Left renal cortex interstitium (tissue), 4 donors: ENCODE measurements at places on chromosomes 2 and 18.

DNA sequence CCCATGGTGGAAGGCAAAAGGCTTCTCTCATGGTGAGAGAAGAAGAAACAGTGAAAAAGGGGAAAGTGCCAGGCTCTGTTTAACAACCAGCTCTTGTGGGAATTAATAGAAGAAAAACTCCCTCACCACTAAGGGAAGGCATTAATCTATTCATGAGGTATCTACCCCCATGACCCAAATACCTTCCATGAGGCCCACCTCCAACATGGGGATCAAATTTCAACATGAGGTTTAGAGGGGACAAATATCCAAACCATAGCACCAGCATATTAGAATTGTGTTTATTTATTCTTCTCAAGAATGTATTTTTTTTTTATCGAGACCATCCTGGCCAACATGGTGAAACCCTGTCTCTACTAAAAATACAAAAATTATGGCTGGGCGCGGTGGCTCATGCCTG lies 4.9 kb upstream of the CFLAR start:
- no peak for DNase-seq

- DNase-seq, result no peak
Observed at GRCh38 chr2:207260947-207261346, 95.2 kb upstream of the KLF7 start.

- DNase-seq, result no peak
Observed at GRCh38 chr2:23452853-23453420, 68.0 kb downstream of the KLHL29 start.

DNA sequence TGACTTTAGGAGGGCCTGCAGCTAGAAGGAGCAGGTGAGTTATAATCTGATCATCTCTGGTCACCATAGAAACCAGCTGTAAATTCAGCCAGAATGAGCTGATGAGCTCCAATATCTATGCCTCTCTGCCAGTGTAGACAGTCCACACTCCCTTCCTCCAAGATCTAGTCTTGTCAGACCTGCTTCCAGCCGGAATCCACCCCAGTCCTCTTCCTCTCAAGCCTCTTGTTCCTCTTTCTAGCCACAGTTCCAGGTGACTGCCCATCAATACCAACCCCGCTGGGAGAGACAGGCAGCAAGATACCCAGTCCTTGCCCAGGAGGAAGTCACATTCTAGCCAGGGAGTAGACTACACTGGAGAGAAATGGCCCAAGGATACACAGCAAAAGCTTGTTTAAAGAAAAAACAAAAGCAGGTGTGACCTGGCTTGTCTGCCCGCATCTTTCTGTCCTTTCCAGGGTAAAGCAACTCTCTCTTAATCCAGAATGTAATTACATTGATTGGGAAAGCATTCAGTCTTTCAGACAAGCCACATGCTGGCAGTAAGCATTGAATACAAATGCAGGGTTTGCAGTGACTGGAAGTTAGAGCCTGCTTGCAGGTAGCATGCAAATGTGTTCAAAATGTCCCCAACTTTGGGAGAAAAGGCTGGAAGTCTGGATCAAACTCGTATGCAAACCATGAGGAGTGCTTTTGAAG lies 9.0 kb upstream of the SLC35F6 start:
- DNase-seq, result no peak

DNA sequence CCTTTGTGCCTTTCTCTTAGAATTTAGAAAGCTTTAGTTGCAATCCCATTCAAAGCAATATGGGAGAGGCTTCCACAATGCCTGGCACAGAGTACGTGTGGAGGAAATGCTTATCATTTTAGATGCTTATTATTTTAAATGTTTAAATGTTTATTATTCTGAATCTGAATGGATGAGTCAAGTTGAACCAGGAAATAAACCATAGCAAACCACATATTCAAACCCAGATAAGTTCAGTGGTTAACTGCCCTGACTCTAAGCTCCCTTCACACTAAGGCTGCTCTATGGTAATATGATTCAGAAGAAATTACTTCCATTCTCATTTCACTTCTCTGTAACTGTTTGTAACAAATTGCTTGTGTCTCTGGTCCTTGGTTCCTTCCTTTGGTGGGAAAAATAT lies 5.2 kb upstream of the PPP4R1 start:
- DNase-seq, result no peak

- no peak for DNase-seq
Observed at GRCh38 chr2:160828076-160828475, 332.2 kb upstream of the TANK start.

DNA sequence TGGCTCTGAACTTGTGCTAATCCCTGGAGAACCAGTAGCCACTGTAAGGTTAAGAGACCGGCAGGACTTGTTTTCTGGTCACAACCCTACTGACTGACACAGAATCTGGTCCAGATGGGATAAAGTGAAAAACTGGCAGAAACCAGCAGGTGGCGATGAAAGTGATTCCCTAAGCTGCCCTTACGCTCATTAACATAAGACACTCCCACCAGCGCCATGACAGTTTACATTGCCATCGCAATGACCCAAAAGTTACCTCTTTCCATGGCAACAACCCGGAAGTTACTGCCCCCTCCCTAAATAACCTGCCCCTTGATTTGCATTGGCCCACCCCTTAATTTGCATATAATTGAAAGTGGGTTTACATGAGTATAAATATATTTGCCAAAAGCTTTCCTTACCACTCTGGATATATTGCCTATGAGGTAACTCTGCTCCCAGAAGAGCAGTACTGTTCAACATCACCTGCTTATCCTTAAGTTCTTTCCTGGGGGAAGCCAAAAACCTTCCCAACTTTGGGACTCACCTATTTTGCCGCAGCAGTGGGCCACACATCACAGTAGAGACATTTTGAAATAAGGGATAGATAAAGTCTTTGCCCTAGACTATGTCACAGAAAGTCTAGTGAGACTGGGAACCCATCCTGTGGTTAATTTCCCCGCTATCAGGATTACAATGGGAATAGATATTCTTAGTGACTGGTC lies 35.8 kb upstream of the AFF3 start:
- DNase-seq, result no peak

- no peak for DNase-seq
Observed at GRCh38 chr2:115299199-115299598, 856.8 kb downstream of the DPP10 start.

GRCh38 chr2:9740382-9741073 lies 102.7 kb upstream of the TAF1B start:
- no peak for DNase-seq

- DNase-seq, result no peak
Observed at GRCh38 chr18:79389689-79390088, 6.0 kb upstream of the NFATC1 start.

DNA sequence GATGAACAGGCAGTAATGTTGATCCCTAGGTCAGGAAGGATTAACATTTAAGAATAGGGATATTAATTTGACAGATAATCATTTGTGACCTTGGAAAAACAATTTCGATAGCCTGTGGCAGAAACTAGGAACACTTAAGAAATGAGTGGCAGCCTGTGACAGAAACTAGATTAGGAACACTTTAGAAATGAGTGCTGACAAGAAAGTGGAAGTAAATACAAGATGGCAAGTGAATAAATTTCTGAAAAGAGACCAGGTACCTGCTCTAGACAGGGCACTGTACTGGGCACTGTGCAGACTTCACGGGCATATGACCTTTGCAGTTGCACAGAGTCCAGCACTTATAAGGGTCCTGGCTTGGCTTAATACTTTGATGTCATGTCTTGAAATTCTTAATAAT lies 5.5 kb upstream of the HNRNPA3 start:
- DNase-seq, result no peak

GRCh38 chr2:127313406-127313805 lies 19.5 kb upstream of the ERCC3 start:
- DNase-seq, result no peak

- no peak for DNase-seq
Observed at GRCh38 chr2:102256874-102257462, 54.4 kb upstream of the IL1RL1 start.

GRCh38 chr2:226073496-226074160 lies 674.1 kb downstream of the NYAP2 start:
- DNase-seq, result no peak

- no peak for DNase-seq
Observed at GRCh38 chr2:162091325-162092007, 17.5 kb upstream of the DPP4 start.

GRCh38 chr18:55863876-55864275 lies 275.9 kb upstream of the TCF4 start:
- DNase-seq, result peak; percentile 38

DNA sequence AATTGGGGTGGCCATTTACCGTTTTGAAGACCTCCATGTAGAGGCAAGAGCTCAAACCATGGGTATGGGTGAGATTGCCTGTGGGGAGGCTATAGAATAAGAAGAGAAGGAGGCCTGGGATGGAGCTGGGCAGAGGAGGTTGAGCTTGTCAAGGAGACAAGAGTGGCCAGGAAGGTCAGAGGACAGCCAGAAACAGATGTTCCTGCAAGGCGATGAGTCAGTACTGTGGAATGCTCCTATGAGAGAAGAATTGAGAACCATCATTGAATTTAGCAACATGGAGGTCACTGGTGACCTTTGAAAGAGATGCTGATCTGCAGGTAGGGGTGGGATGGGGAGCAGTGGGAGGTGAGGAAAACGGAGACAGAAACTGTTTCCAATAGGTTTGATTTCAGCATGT lies 3.5 kb downstream of the ACSL3 start:
- no peak for DNase-seq

DNA sequence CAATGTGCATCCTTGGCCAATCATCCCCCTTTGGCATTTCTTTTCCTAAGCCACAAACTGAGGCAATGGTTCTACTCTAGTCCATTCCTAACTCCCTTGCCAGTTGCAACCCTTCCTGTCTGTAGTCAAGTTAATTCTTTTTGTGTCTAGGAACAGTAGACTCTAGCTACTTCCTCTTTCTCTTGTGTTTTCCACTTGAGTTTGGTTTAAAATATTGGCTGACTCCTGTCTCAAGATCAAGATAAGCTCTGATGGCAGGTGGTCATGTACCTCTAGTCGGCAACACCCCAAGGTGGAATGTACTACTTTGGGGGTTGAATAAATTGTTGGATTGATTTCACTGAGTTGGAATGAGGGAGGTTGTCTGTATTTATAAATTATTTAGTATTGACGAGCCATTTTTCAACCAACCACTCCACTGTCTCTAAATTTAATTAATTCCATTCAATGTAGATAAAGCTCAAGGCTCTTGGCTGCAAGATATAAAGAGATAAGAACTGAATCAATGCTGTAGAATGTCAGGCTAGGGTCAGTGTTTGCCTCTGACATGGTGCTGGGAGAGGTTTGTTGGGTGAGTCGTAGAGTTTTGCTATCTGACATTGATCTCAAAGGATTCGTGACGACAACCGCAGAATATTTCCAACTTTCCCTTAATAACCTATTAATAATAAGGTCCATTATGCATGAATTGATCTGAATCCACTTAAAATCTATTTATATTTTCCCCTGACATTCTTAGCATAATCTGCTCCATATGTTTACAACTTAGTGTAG lies 188.7 kb upstream of the APCDD1 start:
- DNase-seq, result no peak

DNA sequence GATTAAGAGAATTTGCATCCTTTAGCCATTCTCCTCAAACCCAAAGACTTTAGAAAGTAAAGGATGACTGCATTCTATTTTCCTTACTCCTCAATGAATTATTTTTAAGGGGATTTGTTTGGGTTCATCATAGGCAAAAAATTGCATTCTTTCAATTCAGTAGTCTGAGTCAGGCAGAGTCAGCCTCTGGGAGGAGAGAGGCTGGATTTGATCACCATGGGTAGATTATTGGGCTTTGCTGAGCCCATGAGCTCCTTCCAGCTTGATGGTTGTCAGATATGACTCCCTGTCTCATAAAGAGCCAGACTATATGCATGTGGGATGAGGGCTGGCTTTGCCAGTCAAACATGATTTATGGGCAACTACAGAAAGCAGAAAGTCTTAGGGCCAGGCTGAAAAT lies 101.2 kb downstream of the KCNS3 start:
- DNase-seq, result no peak

DNA sequence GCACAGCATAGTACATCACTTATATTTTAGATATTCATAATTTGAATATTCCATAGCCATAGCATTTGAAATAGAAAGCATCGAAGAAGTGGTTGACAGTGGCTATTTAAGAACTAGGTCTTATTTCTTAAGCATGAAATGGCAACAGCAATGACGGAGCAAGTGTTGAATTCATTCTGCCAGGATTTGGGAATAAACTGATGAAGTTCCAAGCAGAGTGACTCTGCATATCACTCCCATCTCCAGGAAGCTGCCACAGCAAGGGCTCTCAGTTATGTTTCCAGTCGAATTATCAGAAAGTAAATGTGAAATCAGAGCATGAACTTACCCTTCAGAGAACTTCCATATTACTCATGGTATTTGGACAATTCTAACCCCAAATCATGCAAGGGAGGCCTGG lies 208.1 kb downstream of the IKZF2 start:
- no peak for DNase-seq

- DNase-seq, result no peak
Observed at GRCh38 chr2:170307555-170308351, 129.8 kb downstream of the MYO3B start.

GRCh38 chr2:170354388-170354787 lies 176.4 kb downstream of the MYO3B start:
- DNase-seq, result no peak

DNA sequence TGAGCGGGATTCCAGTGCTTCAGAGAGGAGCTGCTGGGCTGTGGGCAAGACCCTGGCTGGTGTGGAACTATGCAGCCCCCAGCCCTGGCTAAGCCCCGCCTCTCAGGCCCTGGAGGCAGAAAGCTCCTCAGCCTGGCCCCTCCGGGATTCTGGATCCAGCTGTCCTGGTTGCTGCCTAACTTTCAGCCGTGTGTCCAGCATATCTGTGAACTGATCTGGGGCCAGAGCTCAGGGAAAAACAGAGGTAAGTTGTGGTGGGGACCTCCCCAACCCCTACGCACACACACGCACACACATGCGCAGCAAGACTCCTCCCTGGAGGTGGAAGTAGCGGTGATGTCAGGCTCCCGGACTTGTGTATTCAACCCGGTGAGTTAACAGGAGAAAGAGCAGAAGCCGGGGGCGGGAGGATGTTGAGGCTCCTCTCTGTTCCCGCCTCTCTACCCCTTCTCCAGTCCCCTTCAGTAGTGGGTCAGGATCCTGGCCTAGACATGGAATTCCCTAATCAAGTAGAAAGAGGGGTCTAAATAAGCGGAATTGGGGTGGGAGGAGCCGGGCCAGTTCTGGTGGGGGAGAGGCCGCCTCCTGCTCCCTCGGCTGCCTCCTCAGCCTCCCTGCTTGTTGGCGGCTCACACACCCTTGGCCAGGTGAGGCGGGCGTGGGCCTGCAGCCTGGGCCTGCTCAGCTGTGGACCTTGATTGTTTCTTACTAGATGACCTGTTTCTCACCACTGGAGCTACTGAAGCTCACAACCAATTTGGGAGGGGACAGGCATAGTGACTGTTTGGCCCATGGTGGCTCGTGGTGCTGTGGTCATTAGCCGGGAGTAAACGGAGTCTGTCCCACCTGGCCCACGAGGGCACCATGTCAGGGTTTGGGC lies 33.4 kb downstream of the SIX2 start:
- DNase-seq, result no peak
